ENCODE measurements at places on chromosomes 1 and 21.

GRCh38 chr1:94863919-94864318 is 43.8 kb downstream of the SLC44A3 start:
- DNase-seq: peak; percentile 73

- no peak for DNase-seq
Observed at GRCh38 chr1:20125100-20125499, 5.8 kb upstream of the PLA2G2D start.

- DNase-seq: no peak
Observed at GRCh38 chr21:28177124-28177523, 815.6 kb downstream of the LTN1 start.

- no peak for DNase-seq
Observed at GRCh38 chr1:172393354-172393753, 27.1 kb upstream of the C1orf105 start.

- DNase-seq: no peak
Observed at GRCh38 chr1:168291222-168291837, 10.7 kb downstream of the TBX19 start.
